ENCODE measurements at places on chromosomes 6 and 20.

- no peak for DNase-seq
Observed at GRCh38 chr6:144602523-144603180, 317.5 kb downstream of the UTRN start.

DNA sequence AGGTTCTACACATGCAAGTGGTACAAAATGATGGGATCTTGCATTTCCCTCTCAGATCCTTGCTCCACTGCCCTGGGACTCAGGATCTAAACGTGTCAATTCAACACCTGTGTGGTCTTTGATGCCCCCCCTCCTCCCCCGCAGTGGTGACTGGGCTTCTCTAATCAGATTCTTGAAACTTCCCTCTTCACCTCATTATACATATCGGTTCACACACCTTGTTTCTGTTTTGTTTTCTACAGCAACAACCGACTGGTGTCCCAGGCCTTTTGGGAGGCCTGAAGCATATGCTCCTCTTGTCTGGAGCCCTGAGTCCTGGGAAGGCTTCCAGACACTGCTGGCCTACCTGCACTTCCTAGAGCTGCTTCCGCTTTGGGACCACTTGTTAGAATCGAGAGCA, 20.0 kb downstream of the SAMD3 start:
- no peak for DNase-seq

GRCh38 chr6:39280247-39280731, 33.9 kb downstream of the KCNK17 start:
- no peak for DNase-seq

DNA sequence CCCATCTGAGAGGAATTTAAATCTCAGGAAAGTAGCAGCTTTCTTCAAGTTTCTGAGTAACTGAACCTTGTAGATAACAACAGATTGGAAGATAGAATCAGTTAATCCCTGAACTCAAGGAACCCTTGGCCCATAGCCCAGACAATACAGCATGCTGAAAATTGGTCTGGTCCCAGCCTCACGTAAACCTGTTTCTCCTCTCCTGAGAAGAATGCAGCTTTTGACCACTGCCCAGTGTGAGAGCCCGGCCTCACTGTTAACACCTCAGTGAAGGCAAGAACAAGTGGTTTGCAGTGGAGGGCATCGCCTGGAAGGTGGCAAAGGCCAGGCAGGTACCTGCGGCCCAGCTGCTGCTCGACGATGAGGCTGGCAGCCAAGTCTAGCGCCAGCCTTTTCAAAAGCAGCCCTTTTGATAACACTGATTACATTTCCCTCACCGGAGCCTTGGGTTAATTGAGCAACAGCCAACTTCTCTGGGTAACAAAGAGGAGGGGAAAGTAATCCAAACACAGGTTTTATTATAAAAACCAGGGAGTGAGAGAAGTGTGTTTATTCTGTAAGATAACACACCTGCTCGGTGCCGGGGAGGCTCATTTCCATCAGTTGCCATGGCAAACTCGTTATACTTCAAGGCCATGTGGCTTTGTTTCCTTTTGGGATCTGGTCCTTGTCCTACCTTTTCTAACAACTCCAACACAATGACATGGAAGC, 54.0 kb downstream of the TRAF3IP2 start:
- no peak for DNase-seq

DNA sequence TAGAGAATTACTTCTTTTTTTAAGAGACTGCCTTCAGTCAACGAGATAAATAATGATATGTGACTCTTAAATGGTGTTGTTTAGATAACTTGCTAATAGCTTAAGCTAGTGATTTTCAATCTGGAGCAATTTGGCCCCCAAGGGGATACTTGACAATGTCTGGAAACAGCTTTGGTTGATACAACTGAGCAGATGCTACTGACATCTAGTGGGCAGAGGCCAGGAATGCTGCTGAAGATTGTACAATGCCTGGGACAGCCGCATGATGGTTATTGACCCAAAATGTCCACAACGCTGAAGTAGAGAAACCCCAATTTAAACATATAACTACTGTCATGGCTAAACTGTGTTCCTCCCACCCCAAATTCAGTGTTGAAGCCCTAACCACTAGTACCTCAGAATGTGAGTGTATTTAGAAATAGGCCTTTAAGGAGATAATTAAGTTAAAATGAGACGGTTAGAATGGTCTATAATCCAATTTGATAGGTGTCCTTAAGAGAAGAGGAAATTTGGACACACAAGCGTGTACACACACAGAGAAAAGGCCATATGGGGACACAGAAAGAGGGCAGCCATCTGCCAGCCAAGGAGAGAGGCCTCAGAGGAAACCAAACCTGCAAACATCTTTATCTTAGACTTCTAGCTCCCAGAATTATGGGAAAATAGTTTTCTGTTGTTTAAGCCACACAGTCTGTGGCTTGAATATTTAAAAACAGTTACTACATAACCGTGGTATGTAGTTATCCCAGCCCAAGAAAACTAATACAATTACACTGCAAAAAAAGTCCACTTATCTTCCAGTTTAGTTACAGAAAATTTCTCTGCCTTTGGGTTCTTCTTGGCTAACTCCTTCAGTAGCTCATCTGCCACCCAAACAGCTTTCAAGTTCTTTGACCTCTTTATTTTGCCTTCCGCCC, 22.2 kb downstream of the RWDD2A start:
- DNase-seq, result no peak

DNA sequence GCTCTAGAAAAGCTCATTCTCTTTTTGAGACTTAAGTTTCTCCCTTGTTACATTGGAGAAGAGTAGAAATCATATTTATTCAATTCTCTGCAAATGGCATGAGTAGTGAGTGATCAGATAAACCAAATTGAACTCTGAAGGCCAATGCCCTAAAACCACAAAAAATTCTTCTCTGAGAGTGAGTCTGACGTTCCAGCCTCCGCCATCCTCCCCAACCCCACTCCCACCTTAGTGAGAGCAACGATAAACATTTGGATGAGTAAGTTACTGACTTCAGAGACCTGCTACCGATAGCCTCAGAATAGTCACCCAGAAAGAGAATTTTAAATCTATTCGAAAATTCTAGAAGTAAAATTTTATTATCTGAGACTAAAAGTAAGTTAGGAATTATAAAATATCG, 94.6 kb downstream of the TFAP2A start:
- no peak for DNase-seq

DNA sequence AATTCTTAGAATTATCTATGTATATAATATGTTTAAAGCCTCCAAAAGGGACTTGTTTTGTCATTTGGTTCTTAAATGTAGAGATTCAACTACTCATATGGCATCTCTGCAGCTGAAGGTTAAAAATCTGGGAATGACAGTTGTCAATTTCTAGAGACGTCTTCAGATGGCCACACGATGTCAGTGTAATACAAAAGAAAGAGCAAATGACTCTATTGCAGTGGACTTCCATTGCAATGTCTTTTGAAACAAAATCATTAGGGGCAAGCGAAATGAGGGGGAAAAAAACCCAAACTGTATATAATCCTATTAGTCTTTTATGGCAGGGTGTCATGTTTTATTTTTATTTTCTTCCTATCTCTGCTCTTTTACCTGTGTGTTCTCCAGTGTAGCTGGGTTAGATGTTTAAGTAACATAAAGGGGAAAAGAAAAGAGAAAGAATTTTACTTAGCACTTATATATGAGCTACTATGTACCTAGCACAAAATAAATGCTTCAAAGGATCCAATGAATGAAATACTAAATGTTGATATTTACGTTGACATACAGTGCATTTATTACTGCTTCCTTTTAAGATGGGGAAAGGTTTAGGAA, 26.2 kb downstream of the CCN2 start:
- DNase-seq, result no peak

DNA sequence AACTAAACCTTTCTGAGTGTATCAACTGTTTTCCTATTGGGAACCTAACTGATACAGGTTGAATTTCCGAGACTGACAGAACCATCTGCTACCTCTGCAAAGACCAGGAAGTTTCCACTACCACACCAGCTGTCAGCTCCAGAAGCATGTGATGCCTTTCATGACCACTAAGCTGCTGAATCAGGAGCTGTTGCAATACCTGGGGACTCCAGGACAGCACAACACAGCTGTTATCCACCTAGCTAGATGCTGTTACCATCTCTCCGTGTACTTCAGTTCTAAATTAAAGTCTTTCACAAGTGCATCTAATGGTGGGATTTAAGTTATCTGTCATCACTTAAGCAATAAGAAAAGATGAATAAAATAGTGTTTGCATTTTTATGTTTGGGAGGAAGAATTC, 158.2 kb upstream of the IMPG1 start:
- no peak for DNase-seq

DNA sequence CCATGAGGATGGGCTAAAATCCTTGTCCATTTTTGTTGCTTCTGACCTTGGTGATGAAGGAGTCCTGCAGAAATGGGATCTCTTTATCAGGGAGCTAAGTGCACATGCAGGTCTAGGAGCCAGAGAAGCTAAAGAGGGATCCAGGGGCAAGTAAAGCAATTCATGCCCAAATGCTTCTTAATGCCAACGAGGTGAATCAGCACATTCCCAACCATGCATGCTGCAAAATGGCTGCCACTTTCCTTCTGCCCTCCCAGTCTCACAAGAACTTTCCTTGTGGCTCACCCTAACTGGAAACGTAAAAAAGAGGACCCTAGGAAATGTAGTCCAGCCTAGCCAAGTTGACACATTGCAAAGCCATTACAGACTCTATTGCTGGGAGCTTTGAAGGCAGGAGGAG, 298.4 kb downstream of the MAFB start:
- no peak for DNase-seq

DNA sequence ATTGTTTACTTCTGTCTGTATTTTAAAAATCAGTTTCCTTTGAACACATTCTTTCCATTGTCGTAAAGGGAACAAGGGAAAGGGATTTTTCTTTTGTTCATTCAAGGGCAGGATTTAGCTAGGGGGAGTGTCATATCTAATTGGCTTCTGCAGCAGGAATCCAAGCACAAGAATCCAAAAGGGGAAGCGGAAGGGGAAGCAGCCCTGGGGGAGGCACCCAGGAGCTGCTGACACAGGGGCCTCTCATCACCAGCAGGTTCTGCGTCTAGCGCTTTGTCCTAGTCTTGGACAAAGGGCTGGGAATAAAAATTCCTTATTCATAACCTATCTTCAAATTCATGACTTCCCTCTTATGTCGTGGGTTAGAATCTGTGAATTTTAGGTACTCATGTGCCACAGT, 13.7 kb downstream of the RIPK1 start:
- no peak for DNase-seq

DNA sequence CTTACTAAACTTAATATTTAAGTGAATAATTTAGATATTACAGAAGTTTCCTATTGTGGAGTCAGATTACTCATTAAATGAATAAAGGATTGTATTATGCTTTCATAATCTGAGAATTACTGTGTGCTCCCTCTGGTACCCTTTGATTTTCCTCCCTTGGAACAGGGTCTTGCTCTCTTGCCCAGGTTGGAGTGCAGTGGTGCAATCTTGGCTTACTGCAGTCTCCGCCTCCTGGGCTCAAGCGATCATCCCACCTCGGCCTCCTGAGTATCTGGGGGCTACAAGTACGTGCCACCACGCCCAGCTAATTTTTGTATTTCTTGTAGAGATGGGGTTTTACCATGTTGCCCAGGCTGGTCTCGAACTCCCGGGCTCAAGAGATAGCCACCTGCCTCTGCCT, 9.6 kb downstream of the WTAP start:
- no peak for DNase-seq

DNA sequence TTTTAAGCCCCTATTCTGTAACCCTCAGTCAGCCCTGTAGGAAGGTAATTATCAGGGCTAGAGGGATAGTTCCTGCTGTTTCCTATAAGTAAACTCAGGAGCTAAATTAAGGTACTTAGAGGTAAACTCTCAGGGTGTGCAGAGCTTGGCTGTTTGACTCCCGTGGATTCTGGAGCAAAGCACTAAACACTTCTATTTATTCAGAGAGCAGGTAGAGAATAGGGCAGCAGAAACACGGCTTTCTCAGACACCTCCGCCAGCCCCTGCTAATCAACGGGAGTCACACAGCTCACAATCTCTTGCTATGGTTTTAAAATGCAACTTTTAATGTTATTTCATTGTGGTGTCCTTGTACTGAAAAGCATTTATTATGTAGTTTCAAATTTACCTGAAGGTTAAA, 21.8 kb downstream of the PRKN start:
- no peak for DNase-seq

DNA sequence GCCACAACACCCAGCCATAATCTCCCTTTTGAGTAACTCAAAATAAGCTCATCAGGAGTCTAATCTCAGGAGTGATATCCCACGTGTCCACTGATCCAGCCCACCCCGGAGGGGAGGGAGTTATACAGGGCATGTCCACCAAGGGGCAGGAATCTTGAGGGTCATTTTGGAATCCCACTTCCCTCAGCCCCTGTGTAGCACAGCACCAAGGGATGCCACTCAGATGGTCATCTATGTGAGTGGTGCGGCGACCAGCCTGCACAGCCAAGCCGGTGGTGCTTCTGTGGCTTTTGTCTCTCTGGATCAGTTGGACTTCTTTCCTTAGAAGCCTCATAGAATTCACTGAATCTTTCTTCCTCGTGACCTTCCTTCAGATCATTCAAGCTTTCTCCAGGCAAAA, 11.0 kb upstream of the BCAS4 start:
- no peak for DNase-seq

DNA sequence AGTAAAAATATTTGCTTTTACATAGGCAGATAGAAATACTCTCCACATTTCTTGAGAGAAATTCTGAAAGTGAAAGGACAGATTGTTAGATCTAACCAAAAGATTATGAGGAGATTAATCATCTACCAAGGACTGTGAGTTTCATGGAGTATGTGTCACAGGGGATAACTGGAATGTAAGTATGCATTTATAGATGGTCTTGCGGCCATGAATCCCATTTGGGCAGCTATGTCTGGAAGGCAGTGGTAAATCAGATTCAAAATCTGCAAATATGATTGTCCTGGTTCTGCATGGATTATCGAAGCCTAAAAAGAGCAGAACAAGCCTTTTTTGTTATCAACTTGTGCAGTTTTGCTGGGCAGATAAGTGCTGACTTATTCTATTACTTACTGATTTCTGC, 293.8 kb downstream of the RFPL4B start:
- DNase-seq, result no peak

DNA sequence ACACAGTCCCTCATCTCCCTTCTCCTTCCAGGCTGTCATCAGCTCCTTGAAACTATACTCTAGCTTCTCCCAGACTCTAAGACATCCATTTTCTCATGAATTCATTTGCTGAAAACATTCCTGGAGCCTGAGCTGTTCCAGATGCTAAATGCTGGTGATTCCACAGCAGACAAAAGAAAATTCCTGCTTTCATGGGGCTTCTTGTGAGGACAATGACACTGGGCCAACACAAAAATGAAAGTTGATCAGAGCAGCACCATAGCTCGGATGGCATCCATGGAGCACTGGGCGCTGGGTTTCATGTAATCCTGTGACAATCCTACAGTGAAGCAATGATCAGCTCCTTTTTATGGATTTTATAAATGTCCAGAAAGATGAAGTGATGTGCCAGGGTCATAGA, 47.4 kb upstream of the STX16 start:
- no peak for DNase-seq

GRCh38 chr6:152096863-152097496, 289.5 kb downstream of the ESR1 start:
- no peak for DNase-seq

All from H1 (cell line).